ENCODE measurements at places on chromosomes 3 and 15.

GRCh38 chr3:142998439-142998838, 2.9 kb upstream of the U2SURP start:
- peak; percentile 76 for DNase-seq

DNA sequence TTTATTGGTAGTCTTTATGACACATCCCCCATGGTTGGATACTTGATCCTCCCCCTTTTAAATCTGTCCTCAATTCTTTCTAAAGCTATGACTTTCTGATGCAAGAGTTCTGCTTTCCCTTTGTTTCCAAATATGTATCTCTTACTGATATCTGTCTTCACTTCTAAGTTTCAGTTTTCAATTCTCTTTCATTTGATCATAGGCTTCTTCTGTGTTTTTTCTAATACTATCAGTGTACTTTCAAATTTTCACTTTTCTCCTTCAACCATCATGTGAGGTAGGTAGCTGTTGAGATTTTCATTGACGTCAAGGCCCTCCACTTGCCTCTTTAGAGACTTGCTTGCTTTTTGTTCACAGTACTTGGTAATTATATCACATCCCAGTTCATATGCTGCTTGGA, 436.5 kb downstream of the CNTN4 start:
- no peak for DNase-seq

GRCh38 chr15:23416349-23417276, 30.4 kb downstream of the GOLGA6L2 start:
- DNase-seq, result no peak

DNA sequence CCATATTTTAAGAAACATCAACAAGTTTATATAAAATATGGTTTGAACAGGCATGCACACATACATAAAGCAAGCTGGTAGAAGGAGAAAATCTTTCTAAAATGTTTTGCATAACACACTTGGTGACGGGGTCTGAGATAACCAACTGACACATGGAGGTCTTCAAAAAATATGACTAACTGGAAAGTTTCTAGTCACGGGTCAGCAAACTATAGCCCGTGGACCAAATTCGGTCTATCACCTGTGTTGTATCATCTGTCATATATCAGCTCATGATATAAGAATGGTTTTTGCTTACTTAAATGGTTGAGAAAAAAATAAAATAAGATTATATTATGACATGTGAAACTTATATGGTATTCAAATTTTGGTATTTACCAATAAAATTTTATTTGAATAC, 465.1 kb downstream of the FOXP1 start:
- DNase-seq, result no peak

GRCh38 chr15:89307046-89307587, 27.5 kb downstream of the POLG start:
- DNase-seq, result peak; percentile 53
